ENCODE measurements at places on chromosomes 6 and 20.

- no peak for DNase-seq
Measured at GRCh38 chr6:22247916-22248482, 48.8 kb downstream of the PRL start.

- peak; percentile 39 for DNase-seq
Measured at GRCh38 chr6:150211700-150212511, 69.1 kb downstream of the PPP1R14C start.

- DNase-seq, result no peak
Measured at GRCh38 chr6:24951811-24952299, 16.1 kb upstream of the RIPOR2 start.

DNA sequence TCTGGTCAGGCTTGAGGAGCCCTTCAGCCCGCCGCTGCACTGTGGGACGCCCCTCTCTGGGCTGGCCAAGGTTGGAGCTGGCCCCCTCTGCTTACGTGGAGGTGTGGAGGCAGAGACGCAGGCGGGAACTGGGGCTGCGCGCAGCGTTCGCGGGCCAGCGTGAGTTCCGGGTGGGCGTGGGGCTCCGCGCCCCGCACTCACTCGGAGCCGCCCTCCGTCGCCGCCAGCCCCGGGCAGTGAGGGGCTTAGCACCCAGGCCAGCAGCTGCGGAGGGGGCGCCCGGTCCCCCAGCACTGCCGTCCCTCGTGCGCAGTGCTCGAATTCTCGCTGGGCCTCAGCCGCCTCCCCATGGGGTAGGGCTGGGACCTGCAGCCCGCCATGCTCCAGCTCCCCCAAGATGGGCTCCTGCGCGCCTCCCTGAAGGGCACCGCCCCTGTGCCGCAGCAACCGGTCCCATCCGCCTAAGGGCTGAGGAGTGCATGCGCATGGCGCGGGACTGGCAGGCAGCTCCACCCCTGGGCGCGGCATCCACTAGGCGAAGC, 695.9 kb downstream of the EPHA7 start:
- no peak for DNase-seq

GRCh38 chr6:53920881-53921280, 126.1 kb downstream of the LRRC1 start:
- no peak for DNase-seq

GRCh38 chr6:167664678-167665660, 161.7 kb upstream of the AFDN start:
- DNase-seq, result no peak

- DNase-seq, result no peak
Measured at GRCh38 chr6:42929821-42930360, 611 bp downstream of the CNPY3 start.

- DNase-seq, result no peak
Measured at GRCh38 chr20:5670874-5671273, 79.3 kb upstream of the SHLD1 start.

- DNase-seq, result no peak
Measured at GRCh38 chr20:14848806-14849205, 511.4 kb upstream of the FLRT3 start.

DNA sequence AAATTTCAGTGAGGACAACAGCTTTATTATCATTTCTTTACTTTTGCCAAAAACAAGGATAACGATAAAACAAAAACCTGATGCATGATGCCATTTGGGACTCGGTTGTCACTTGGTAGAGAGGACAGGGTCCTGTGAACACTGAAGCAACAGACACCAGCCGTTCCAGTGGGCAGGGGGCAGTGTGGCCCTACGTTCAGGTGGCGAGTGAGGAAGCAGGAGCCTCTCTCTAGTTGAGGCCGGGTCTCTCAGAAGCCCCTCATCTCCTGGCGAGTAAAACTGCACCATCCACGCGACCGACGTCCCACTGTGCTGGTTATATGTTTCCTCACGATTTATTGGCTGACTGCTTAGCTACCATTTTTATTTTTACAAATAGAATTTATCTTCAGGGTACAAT, 231.6 kb downstream of the THBS2 start:
- no peak for DNase-seq

DNA sequence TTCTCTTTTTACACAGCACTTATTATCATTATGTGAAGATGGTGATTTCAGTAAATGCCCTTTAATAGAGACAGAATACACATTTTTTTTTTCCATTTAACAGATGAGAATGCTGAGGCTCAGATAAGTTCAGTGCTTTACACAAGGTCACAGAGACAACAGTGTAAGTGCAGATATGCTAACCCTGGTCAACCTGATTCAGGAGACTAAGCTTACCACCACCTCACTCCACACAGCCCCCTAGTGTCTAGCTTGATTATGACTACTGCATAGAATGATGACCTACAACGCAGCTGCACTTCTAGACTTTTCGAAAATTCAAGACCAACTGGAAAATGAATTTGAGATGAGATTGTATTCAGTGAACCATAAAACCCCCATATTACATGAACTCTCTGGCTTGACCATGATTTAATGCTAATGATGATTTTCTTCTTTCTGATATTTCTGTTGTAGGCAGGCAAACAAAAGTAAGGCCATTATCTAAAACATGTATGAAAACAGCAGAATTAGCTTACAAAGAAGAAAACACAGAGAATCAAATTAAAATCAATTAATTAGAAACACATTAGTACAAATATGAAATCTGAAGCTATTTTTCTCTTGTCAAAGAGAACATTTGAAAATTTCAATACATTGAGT, 212.1 kb upstream of the PHACTR1 start:
- peak; percentile 70 for DNase-seq

DNA sequence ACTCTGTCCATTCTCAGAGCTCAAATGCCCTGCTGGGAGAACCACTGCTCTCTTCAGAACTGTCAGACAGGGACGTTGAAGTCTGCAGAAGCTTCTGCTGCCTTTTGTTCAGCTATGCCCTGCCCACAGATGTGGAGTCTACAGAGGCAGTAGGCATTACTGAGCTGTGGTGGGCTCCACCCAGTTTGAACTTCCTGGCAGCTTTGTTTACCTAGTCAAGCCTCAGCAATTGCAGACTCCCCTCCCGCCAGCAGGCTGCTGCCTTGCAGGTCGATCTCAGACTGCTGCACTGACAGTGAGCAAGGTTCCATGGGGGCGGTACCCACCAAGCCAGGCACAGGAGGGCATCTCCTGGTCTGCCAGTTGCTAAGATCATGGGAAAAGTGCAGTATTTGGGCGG, 21.8 kb upstream of the UFL1 start:
- no peak for DNase-seq

GRCh38 chr20:64092258-64093012, 8.2 kb upstream of the LKAAEAR1 start:
- no peak for DNase-seq

GRCh38 chr20:35404614-35405259, 7.0 kb downstream of the UQCC1 start:
- no peak for DNase-seq

GRCh38 chr6:113693851-113694250, 163.3 kb upstream of the MARCKS start:
- DNase-seq, result no peak

DNA sequence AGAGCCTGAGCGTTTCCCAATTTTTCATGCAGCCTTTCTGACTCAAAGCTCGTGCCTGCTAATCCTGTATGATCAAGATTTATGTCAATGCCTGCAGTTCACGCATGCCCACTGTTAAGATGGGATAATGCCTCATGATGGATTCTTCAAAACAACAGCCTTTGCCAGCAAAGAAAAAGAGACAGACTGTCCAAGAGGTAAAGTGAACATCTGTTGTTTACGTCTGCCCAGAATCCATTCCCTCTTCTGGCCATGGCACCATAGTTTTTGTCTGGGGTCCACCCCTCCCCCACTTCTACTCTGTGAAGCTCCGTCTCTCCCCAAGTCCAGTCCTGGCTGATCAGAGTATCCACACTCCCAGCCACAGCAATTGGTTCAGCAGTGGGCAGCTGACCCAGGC, 91.9 kb upstream of the EYA2 start:
- no peak for DNase-seq

DNA sequence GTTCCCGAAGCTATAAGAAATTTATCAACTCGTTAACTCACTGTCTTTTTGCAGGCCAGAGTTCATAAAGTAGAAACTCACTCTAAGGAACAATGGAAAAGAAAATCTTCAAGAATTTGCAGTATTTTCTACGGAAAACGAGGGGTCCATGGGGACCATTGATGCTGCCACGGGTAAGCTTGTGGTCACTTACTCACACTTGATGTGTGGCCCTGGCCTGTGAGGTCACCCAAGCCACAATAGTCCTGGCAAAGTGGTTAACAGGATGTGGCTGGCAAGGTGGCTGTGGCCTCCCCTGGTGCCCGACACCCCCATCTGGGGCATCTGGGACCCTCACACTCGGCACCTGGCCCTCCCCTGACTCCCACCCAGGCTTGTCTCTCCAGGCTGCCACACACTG, 123.4 kb downstream of the C6orf118 start:
- no peak for DNase-seq

DNA sequence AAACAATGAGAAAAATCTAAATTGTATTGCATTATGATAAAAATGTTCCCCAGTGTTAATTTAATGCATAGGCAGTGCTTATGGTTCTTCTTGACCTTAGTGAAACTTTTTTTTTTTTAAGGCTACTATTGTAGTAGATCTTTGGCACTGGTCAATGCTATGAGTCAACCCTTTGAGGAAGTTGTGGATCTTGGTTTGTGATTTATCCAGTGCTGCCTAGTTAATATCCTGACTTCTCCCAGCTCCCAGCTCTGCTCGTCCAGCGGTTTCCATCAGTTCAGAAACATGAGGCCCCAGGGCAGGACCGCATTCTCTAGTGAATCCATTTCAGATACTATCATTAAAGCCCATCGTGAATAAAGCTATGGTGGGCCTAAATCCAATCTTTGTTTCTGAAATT, 364.5 kb upstream of the JARID2 start:
- DNase-seq, result no peak

DNA sequence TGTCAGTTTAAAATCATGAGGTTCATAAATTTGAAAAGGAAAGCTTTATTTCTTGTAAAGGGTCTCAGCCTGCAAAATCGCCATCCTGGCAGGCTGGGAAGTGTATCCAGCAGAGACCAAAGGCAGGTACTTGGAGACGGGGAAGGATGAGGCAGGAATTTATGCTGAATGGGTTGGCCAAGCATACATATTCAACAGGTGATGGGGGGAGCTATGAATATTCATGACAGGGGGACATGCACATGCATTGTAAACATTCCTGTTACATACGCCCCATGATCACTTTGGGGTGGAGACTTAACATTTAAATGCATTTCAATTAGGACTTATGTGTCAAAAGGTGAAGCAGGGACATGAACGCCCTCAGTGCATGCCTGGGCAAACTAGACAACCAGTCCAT, 9.8 kb upstream of the SLC22A1 start:
- DNase-seq, result peak; percentile 84

- DNase-seq, result peak; percentile 38
Measured at GRCh38 chr6:87714093-87714842, 12.2 kb upstream of the AKIRIN2 start.

DNA sequence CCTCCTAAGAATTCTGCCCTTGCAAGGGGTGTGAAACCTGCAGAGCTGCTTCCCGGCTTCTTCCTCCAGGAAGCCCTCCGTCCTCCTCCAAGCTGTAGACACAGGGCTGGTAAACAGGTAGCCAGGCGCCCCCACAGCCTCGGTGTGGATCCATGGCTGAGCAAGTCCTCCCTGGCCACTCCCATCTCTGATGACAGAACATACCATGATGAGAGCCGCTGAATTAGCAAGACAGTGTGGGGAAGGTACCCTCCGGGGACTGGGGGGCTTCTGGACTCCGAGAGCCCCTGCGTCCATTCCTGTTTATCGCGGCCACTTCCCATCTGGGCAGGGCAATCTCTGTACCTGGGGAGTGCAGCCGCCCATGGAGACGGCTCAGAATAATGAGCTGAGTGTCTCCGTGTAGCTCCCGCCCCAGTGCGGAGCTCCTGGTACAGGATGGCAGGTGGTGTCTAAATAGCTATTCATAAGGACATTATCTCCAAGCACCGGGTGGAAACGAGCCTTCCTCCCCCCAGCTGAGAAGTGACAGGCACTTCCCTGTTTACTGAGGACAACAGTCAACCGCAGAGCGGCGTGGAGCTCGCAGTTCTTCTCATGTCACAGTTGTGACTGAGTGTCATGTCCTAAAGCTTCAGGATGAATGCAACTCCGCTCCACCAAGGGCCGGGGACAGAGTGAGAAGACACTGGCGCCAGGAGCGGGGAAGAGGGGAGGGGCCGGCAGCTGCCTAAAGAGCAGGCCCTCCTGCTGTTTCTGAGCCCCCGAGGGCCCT, 22.7 kb upstream of the NTSR1 start:
- peak; percentile 28 for DNase-seq

DNA sequence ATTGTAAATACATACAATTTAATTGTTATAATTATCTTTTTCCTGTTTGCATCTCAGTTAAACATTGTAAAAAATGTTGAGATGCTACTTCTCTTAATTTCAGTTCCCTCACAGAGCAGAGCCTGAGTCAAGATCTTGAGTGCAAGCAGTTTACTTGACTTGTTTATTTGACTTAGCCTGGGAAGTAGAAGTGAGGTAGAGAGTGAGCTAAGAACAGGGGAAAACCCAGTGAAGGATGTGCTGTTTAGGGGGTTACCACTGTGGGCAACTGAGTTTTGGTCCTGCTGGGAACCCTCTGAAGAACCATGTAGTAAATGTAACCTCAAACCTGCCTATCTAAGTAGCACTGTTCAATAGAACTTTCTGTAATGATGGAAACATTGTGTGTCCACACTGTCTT, 495.2 kb upstream of the FLRT3 start:
- no peak for DNase-seq

DNA sequence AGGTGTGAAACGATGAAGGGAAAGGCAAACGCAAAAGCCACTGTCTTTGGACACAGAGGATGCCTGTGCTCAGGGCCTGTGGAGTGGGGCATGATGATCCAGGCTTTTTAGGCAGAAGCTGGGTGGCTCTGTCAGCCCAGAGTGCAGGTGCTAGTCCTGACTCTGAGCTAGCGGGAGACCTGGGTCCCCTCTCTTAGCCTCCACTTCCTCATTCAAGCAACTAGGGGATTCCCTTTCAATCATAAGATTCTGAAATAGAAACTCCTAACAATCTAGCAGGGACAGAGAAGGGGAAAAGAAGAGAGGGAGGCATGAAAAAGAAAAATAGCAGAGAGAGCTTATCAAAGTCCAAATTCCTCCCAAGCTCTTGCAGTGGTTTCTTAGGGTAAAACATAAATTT, 7.6 kb upstream of the HIVEP2 start:
- DNase-seq, result no peak

GRCh38 chr6:79668381-79668780, 37.3 kb downstream of the SH3BGRL2 start:
- no peak for DNase-seq
